ENCODE measurements at places on chromosomes 2 and 18. TPM values are rescaled to one million over a fixed set of nuclear protein-coding genes. Genes with fewer than 3 reads are reported as not detected.

Gene XPO1
- 290 TPM for total RNA-seq

Gene NTSR2
- total RNA-seq, result not detected

Gene RAD51AP2
- total RNA-seq, result 0.34 TPM

Gene TMEM247
- total RNA-seq, result not detected

Gene PROC
- 0.64 TPM for total RNA-seq

Gene DSEL
- total RNA-seq, result 3.5 TPM

Gene SOWAHC
- 81.3 TPM for total RNA-seq

Gene MAIP1
- total RNA-seq, result 21.9 TPM

Gene SP140
- under 0.01 TPM for total RNA-seq

Gene KIAA2012
- total RNA-seq, result not detected

Gene CREG2
- 3.1 TPM for total RNA-seq

Gene RNF152
- 24.6 TPM for total RNA-seq

Gene SERPINB8
- 41.0 TPM for total RNA-seq

Gene CDCA7
- 3.8 TPM for total RNA-seq

Gene ABCG8
- total RNA-seq, result not detected

Gene TXNDC2
- total RNA-seq, result under 0.01 TPM

Gene MRO
- total RNA-seq, result not detected

Gene KLHL29
- total RNA-seq, result 9.9 TPM

Gene KCNG3
- under 0.01 TPM for total RNA-seq

Gene CCL20
- total RNA-seq, result 2.1 TPM

Gene CHRND
- total RNA-seq, result not detected

Gene TNS1
- total RNA-seq, result 0.50 TPM

Gene ALK
- total RNA-seq, result 0.14 TPM

Gene FEV
- not detected for total RNA-seq

Gene DNAH7
- total RNA-seq, result 0.14 TPM

Gene PAIP2B
- total RNA-seq, result 3.1 TPM

Gene RND3
- total RNA-seq, result 354 TPM

Gene DLGAP1
- not detected for total RNA-seq

Gene ARMC9
- 4.4 TPM for total RNA-seq

Gene UGT1A9
- not detected for total RNA-seq

Gene PGAP1
- 17.2 TPM for total RNA-seq

Gene SERPINB10
- 0.43 TPM for total RNA-seq

Gene PSMA8
- not detected for total RNA-seq

Gene TBR1
- not detected for total RNA-seq

Gene PARD6G
- total RNA-seq, result 34.5 TPM

Gene DOCK10
- 0.14 TPM for total RNA-seq

Gene SCG2
- 0.28 TPM for total RNA-seq

Data from nasal cavity respiratory epithelium epithelial cell of viscerocranial mucosa (primary cell).